ENCODE measurements at places on chromosomes 5 and 9.

DNA sequence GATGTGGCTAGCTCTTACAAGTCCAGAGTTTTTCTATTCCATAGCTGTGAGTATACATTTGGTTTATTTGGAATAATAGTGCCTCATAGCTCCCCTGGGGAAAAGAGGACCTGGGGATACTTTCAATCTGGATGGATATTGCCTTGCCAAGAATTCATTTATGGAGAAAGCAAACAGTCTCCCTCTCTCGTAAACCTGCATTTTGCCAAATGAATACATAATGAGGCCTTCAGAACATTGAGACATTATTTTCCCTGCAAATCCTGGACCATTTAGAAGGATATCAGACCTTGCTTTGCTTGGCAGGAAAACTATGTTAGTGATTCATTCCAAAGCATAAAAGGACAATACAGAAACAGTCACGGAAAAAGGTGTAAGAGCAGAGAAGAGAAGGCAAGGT, 569.6 kb upstream of the BRINP1 start:
- no peak for DNase-seq

- peak; percentile 43 for DNase-seq
Measured at GRCh38 chr9:132169672-132170392, 8.0 kb downstream of the NTNG2 start.

- DNase-seq: no peak
Measured at GRCh38 chr5:136905571-136905970, 540.2 kb upstream of the TRPC7 start.

- no peak for DNase-seq
Measured at GRCh38 chr9:87081503-87081902, 134.2 kb upstream of the GAS1 start.

- no peak for DNase-seq
Measured at GRCh38 chr9:70475211-70475610, 60.8 kb upstream of the KLF9 start.

DNA sequence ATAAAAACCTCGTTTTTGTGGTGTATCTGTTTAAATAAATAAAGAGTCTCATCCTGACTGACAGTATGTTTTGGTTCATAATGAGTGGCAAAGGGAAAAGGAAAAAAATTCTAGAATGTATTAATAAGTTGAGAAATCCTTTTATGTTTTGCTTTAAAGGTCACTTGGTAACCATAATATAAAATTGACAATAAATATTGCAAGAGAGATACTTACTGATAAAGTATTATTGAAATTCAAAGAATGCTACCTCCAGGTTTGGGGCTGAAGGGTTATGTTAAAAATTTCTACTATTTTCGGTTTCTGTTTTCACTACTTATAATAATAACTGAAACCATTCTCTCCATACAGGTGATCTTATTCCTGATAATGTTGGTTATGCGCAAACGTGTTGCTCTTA, 85.4 kb upstream of the FSD1L start:
- DNase-seq: no peak

GRCh38 chr9:128244091-128244836, 31.5 kb downstream of the GOLGA2 start:
- no peak for DNase-seq

GRCh38 chr5:370959-371810, 49.7 kb downstream of the AHRR start:
- DNase-seq: no peak

DNA sequence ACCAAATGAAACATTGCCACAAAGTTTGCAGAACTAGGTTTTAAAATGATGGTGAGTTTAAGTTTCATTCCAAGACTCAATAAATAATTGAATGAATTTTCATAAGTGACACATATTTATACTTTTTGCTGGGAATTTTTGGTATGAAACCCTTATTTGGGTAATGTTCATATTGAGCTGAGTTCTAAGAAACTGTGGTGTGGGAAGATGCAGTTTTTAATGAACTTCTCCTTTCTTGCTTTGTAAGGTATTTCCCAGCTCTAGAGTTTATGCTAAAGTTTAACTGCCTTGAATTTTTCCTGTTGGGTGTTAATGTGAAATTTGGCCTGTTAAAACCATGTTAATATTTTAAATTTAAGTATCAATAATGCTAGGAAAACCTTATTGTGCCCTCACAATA, 15.1 kb downstream of the RABGAP1 start:
- no peak for DNase-seq

DNA sequence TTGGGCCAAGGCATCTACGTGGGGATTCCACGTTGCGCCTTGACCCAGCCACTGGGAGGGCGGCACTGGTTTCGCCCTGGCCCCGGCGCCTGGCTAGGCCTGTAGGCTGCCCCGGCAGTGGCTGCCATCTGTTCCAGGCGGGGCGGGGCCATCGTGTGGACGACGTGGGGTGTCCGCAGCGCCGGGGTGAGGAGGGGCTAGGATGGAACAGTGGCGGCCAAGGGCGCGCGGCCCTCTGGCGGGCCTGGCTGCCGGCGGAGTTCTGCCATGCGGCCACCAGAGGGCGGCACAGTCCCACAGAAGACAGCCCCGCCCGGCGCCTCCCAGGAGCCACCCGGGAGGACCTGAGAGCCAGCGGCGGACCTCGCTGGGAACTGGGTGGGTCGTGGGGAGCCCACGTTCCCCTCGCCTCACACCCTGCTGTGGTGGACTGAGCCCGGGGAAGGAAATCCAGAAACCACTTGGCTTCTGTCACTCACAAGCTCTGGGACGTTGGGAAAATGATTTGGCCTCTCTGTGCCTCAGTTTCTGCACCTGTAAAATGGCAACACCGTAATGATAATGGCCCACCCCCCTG, 22.6 kb upstream of the RAPGEF1 start:
- peak; percentile 76 for DNase-seq

GRCh38 chr9:90847971-90848370, 46.4 kb downstream of the SYK start:
- DNase-seq: no peak

GRCh38 chr9:121944711-121945191, 148.4 kb downstream of the TTLL11 start:
- DNase-seq: no peak

DNA sequence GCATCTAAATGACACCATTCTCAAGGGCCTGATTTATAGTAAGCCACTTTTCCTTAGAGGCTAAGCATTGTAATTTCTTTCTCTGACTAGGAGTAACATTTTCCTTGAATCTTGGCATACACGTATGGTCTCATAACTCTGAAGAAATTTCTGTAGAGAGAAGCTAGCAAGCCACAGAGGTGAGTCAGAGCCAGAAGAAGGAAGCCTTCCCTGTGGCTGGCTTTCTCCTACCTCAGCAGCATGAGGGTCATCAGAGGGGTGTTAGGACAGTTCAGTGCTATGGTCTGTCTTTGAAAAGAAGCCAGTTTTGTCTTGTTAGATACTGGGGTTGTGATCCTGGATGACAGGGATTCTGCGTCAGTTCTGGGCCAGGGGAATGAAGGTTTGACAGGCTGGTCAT, 3.2 kb downstream of the SNX30 start:
- no peak for DNase-seq

DNA sequence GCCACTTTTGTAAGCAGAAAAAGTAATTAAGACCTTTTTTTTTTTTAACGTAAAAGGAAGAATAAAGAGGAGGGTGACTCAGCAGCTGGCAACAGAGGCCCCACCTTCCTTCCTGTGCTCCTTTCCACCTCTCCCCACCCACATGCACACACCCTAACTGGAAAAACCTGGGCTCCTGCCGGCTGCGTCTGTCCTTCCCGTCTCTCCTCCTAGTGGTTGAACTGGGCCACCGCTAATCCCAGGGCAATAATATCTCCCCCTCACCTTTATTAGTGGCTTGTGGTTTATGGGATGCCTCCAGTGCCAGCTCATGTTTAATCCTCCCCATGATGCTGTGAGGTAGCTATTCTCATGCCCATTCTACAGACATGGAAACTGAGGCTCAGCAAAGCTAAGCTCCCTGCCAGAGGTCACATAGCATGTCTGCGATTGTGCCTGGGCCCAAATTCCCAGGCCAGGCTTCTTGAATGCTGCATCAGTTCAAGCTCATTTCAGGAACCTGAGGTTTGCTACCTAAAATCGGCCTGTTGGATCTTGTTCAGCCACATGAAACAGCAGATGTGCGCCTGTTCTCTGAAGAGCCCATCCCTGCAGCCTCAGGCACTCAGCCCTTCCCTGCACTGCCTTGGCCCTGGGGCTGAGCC, 60.9 kb upstream of the IL17B start:
- DNase-seq: no peak

- no peak for DNase-seq
Measured at GRCh38 chr5:65268525-65268924, 213.2 kb downstream of the ADAMTS6 start.

DNA sequence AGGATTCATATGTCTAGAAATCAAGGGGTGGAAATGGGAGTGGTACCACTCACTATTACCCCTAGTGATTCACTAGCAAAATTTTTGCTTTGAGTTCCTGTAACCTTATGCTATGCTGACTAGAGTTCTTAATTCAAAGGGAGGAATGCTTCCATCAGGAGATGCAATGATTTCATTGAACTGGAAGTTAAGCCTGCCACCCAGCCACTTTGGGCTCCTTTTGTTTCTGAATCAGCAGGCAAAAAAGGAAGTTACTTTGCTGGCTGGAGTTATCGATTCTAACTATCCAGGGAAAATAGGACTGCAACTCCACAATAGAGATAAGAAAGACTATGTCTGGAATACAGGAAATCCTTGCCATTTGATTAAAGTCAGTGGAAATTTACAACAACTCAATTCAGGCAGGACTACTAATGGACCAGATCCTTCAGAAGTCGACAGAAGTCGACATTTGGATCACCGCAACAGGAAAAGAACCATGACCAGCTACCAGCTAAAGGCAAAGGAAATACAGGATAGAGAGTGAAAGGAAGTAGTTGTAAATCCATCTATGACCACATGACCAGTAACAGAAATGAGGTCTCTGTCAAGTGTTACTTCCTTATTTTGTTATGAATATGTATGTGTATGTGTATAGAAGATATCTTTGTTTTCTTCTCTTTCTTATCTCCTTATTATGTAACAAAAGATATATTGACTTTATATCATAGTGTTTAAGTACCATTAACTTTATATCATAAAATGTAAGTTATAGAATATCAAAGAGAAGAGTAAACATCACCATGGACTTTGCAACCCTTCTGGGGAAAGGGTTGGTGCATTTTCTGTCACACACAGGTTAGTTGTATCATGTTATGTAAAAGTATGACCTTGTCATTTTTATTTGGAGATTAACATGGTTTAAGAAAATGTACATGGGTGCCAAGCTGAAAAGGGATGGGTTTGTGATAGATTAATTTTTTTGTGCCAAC, 198.7 kb upstream of the HAPLN1 start:
- no peak for DNase-seq

DNA sequence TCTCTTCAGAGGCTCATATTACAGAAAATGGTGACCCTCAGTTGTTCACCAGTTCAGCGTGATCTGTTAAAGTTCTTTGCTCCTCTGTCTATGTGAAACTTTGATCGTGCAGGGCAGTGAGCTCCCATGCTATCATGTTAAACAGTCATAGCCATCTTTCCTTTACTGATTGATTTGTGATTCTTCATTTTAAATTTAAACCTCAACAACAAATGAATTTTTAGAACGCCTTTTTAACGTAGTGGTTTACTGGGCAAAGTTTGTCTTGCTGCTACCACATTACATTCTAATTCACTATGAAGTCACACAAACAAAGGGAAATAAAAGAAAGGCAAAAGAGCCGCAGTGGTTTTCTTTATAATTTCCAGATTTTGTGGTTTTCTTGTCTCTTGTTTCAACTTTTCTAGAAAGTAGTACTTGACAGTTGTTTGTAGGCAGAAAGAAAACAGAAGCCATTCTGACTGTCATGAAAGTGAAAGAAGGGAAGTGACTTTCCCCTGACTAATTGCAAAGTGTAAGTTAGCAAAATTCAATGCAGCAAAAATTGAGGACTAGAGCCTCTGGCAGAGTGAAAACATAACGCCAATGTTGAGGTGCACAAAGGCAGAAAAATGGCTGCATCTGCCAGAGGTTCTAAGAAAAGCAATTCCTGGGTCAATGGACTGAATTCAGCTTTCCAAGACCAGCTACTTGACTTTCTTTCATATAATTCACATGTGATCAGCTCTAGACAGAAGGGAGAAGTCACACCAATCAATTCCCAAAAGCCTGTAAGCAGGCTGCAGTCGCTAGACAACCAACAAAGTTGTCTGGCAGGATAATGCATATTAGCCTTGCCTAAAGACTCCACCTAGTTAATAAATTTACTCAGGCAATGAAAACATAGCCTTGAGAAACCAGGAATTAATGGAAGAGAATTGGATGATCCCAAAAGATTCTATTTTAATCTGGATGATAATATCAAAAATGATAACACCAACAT, 7.1 kb upstream of the IFNA6 start:
- DNase-seq: no peak

DNA sequence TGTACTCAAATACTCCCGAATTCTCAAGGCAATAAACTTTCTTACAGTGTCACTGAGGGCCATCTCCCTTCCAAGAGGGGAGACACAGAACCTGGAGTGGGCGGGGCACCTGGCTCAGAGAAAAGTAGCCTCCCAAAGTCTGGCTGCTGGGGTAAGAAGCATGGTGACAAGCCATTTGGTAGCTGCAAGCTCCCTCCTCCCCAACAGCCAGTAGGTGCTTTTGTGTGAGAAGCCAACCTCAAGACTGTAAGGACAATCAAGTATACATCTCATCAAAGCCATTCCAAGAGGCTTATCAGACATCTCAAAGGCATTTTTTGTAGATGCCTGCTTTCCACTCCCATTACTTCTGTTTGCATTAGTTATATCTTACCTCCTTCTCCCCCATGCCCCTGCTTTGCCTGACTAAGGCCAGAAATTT, 1.4 kb downstream of the DAB2 start:
- no peak for DNase-seq

DNA sequence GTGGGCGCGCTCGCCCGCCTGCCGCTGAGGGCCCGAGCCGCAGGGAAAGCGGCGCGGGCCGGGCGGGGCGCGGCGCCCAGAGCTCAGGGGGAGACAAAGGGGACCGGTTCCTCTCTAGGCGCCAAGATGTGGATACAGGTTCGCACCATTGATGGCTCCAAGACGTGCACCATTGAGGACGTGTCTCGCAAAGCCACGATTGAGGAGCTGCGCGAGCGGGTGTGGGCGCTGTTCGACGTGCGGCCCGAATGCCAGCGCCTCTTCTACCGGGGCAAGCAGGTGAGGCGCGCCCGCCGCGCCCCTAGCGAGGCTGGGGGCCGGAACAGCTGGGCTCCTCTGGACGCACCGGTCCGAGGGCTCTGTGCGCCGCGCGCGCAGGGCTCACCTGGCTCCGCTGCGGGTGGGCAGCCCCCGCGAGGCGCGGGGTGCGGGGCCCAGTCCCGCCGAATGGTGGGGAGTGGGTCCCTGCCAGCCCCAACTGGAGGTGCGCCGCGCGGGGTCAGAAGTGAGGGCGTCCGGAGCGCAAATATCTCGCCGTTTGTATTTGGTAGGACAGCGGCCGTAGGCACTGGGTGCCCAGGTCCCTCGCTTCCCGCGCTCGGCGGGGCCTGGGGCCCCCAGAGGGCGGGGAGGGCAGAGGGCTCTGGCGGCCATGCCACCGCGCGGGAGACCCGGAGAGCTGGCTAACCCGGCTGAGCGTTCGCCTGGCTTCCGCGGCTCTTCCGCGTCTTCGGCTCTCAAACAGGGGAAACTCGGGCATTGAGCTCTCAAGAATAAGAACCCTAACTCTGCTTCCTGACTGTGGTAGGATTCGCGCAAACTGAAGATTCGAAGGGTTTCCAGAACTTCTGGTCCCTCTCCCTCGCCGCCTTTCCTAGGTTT, 607 bp downstream of the UHRF2 start:
- DNase-seq: peak; percentile 10

- DNase-seq: no peak
Measured at GRCh38 chr9:21985964-21986667, 8.1 kb downstream of the CDKN2A start.

Measured in effector memory CD8-positive, alpha-beta T cell (primary cell).